Myocyte (in vitro differentiated cells): ENCODE measurements at places on chromosomes 2 and 18.

- DNase-seq, result no peak
These were observed 491 bp downstream of the L3MBTL4 start for GRCh38 chr18:6414118-6414722.

GRCh38 chr2:3587021-3587420 is 7.9 kb upstream of the COLEC11 start:
- DNase-seq, result no peak

GRCh38 chr2:110095994-110096633 is 19.5 kb downstream of the MALL start:
- DNase-seq, result no peak

DNA sequence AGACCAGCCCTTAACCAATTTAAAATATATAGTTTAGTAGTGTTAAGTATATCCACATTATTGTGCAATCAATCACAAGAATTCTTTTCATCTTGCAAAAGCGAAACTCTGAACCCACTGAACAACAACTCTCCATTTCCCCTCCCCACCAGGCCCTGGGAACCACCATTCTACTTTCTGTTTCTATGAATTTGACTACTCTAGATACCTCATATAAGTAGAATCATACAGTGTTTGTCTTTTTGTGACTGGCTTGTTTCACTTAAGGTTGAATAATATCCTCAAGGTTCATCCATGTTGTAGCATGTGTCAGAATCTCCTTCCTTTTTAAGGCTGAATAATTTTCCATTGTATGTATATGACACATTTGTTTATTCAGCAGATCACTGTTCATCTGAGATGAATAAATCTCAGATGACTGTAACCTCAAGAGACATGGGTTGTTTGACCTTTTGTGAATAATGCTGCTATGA is 8.1 kb upstream of the SOS1 start:
- no peak for DNase-seq

GRCh38 chr2:139077099-139077737 is 297.0 kb upstream of the NXPH2 start:
- DNase-seq, result no peak

- no peak for DNase-seq
These were observed 2.6 kb upstream of the IMP4 start for GRCh38 chr2:130339885-130340745.

GRCh38 chr18:52914148-52914547 is 574.2 kb downstream of the DCC start:
- DNase-seq, result no peak

- DNase-seq, result no peak
These were observed 65.8 kb upstream of the EML6 start for GRCh38 chr2:54657664-54658083.

DNA sequence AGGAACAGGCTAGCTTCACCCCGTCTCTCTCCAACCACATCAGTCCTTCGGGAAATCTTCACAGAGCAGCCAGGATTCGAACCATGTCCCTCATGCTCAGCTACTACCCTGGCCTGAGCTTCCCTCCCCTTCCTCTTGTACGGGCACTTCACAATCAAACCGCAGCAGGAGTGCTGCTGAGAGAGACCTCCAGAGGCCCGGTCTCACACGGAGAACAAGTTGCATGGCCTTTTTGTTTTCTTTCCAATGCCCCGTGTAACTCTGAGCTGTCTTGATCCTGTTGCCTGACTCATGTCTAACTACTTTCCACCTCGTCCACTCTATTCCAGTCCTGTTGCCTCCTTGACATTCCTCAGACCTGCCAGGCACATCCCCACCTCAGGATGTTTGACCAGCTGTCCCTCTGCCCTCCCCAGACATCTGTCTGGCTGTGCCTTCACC is 25.4 kb downstream of the FBLN7 start:
- no peak for DNase-seq

GRCh38 chr2:12809526-12809925 is 92.8 kb downstream of the TRIB2 start:
- no peak for DNase-seq

- peak; percentile 84 for DNase-seq
These were observed 101.3 kb upstream of the SOX11 start for GRCh38 chr2:5590886-5591285.

GRCh38 chr2:74333175-74333574 is 10.0 kb downstream of the SLC4A5 start:
- DNase-seq, result no peak

DNA sequence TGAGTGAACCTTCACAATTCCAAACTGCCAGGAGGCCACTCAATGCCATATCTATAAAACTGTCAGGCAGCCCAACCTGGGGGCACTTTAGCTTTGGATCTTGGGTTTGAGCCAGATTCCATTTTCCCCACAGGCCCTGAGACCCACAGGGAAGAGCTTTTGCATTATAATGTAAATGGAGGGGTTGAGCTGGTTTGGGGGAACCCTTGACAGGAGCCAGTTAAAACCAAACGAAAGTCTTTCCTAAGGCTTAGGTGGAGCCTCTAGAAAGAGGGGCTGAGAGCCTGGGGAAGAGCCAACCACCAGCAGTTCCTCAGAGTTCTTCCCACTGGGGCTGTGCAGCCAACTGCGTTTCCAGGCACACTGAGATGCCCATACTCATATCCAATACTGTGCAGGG is 42.7 kb downstream of the BCL11A start:
- DNase-seq, result no peak

GRCh38 chr2:234146087-234146826 is 95.8 kb downstream of the SPP2 start:
- peak; percentile 74 for DNase-seq

DNA sequence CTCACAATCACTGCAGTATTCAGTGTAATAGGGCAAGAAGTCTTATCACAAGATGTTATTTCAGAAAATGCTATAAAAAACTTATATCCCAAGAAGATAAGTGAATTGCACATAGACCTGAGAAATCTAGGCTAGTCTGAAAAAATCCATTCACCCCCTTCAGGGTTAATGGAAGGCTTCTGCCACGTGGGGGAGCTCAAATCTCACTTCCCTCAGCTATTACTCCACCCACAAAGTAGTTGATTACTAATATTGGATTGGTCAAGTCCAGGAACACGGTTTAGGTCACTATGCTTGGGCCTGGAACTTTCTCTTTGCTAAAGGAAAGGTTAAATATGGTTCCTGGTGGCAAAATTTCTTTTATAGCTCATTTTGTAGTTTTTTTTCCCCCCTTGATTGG is 51.2 kb upstream of the ADAM23 start:
- peak; percentile 60 for DNase-seq

DNA sequence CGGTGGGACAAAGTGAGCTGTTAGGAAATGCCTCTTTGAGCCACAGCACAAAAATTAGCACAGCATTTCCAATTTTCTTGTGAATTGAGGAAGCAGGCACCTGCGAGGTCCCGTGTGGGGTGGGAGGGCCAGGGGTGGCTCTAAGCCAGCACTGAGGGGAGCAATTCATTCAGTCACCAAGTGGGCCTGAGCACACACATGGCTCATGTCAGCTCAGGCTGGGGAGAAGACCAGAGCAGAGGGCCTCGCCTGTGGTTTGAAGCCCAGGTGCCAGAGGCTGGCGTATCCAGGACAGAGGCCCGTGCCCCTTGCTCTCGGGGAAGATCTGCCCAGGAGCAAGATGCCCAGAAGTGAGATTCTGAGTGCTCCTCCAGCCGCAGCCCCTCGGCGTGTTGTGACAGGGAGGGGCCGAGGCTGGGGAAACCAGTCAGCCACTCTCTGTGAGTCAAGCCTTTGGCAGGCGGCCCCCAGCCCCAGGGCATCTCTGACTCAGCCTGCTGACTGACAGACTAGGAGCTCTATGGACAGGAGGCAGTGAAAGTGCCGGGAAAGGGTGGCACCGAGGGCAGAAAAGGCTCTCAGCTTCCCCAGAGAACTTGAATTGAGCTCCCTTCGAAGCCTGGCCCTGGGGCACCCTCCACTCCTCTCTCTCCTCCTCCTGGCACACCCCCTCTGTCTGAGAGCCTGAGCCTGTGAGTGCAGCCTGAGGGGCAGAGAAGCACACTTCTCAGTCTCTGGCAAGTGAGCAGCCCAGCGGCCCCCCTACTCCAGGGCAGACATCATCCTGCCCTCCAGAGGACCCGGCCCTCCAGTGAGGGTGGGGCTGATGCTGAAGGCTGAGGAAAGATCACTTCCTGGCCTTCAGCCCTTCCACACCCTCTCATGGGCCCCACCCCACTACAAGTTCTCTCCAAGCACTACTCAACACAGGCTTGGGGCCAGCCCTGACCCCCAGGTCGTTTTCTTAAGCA is 32.3 kb downstream of the CYP26B1 start:
- DNase-seq, result peak; percentile 87

GRCh38 chr2:152284398-152284797 is 50.6 kb upstream of the FMNL2 start:
- peak; percentile 75 for DNase-seq

GRCh38 chr2:224268441-224268840 is 133.5 kb downstream of the FAM124B start:
- peak; percentile 32 for DNase-seq

- no peak for DNase-seq
These were observed 14.7 kb upstream of the SP3 start for GRCh38 chr2:173979751-173980351.

- DNase-seq, result no peak
These were observed 1142.0 kb upstream of the TMEFF2 start for GRCh38 chr2:193336781-193337180.

DNA sequence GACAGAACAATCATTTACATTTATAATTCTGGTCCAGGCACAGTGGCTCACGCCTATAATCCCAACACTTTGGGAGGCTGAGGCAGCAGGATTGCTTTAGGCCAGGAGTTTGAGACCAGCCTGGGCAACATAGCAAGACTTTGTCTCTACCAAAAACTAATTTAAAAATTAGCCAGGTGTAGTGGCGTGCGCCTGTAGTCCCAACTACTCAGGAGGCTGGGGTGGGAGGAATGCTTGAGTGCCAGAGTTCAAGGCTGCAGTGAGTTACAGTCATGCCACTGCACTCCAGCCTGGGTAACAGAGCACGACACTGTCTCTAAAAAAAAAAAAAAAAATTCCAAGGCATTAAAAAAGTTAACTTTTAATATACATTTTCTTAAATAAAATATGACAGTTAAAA is 88.1 kb downstream of the PLEKHM3 start:
- no peak for DNase-seq

DNA sequence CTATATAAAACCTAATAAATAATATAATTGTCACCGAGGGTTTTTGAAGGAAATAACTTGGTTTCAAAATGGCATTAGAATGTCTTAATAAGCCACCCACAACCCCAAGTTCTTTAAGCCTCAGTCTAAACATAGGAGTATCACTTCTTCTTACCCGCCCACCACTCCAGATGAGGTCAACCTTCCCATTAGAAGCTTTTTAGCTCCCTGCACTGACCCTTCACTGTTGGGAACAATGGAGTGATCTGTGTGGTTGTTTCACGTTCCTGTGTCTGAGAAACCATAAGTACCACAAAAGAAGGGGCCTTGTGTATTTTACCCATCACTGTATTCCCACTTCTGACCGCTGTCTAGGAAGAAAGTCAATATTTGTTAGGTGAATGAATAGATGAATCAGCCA is 326.3 kb upstream of the ZNF521 start:
- no peak for DNase-seq

- peak; percentile 24 for DNase-seq
These were observed 50.8 kb downstream of the PTPRM start for GRCh38 chr18:7617738-7618422.

DNA sequence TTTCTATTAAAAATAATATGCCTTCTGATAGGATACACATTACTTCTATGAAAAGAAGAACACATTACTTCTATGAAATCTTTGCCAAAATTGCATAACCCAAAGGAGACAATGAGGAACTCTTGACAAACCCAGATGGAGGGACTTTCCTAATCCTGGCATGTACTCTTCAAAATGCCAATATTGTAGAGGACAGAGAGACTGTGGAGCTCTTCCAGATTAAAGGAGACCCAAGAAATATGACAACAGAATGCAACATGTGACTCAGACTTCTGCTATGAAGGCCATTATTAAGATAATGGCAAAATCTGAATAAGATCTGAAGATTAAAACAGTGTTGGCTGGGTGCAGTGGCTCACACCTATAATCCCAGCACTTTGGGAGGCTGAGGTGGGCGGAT is 22.2 kb downstream of the SOWAHC start:
- DNase-seq, result no peak

DNA sequence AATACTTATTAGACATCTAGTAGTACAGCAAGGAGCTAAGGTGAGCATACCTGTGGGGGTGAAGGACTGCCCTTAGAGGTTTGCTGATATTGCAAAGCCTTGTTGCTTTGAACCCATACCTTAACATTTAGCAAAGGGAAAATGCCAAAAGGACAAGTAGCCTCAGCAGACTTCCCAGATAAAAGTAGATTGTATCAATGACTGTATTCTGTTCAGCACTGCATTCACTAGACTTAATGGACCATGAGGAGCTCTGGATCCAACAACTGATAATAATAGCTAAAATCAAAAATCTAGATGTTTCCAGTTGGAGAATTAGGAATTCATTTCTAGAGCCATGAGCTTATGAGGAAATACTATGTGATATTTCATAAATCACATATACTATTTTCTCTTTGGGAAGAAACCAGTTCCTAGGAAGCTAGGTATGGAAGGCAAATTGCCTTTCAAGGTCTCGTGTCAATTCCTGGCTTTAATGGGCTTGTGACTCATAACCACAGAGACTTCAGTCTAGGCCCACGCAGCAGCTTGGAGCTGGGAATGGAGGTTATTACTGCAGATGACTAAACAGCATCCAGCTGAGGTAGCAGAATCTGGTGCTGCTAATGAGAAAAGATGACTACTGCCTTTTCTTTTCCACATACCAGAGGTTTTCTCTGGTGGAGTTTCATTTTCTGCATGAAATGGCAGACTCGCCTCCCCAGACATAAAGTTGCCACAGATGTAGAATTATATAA is 191.2 kb upstream of the NABP1 start:
- peak; percentile 91 for DNase-seq

- no peak for DNase-seq
These were observed 104.6 kb downstream of the CCBE1 start for GRCh38 chr18:59592624-59593023.

DNA sequence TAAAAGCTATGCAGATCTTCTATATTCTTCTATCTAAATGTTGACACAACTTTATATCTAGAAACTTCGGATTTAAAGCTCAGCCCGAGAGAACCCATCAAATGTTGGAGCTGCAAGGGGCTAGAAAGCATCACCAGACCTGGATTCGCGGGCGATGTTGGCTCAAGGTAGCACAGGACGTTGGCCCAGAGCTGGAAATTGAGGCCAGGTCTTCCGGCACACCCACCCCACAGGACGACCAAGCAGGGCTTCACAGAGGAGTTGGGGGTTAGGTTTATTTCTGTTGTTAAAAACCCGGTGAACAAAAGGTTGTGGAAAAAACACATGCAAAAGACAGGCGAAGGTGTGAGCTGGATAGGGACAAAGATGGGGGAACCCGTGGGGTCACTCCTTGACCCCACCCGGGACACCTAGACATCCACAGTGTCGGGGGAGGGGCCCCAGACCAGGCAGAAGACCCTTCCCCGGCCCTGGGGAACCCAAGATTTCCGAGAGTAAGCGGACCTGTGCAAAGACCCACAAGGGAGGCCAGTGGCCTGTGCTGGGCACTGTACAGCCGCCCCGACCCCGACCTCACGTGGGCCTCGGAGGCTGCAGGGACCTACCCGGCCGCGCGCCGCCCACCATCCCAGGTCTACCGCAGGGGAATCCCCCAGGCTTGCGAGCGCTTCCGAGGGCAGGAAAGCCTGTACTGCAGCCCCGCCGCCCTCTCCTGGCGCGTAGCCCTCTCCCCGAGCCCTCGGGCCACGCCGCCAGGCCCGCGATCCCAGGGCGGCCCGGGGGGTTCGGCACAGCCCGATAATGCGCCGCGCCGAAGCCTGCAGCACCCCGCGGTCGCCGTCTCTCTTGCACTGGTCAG is 1.8 kb upstream of the AGBL5 start:
- DNase-seq, result no peak

GRCh38 chr2:215724146-215724545 is 288.3 kb upstream of the FN1 start:
- DNase-seq, result no peak

- peak; percentile 20 for DNase-seq
These were observed 22.6 kb upstream of the BCL2 start for GRCh38 chr18:63342206-63342605.
